ENCODE measurements at places on chromosomes 4 and X.

DNA sequence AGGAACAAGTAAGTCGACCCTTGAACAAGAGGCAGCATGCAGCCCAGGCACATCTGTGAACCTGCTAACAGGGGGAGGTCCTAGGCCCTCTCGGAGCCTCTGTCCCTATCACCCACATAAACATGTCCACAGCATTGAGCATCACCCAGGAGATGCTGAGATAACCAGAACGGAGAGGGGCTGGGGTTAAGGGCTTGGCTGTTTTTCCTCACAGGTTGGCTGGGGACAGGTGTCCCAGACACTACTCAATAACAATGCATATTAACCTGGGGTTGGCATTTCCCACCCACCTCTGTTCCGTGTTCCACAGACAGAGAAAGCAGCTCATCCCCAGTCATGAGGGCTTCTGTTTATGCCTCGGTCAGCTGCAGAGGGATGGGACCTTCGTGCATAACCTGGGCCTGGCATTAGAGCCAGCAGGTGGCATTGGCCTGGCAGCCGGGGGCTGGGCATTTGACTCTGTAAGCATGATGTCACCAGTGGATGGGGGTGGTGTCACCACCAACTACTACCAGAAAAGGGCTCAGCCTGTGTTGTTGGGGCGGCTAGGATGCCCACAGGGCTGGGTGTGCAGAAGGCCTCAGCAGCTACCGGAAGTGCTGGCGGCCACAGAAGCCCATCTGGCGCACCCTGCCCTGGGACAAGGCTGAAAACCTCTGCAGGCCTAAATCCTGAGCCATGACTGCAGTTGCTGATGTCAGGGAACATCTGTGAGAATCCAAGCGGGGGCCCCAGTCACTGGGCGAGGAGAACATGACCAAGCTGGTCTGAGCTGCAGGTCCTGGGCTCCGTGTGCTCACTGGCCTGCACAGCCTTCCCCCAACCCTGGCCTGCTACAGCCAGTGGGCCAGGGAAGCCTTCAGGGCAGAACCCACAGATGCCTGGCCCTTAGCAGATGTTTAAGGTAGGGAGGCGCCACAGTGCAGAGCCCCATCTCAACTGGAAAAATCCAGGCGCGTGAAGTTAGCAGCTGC lies 351.4 kb downstream of the NR3C2 start:
- no peak for DNase-seq

DNA sequence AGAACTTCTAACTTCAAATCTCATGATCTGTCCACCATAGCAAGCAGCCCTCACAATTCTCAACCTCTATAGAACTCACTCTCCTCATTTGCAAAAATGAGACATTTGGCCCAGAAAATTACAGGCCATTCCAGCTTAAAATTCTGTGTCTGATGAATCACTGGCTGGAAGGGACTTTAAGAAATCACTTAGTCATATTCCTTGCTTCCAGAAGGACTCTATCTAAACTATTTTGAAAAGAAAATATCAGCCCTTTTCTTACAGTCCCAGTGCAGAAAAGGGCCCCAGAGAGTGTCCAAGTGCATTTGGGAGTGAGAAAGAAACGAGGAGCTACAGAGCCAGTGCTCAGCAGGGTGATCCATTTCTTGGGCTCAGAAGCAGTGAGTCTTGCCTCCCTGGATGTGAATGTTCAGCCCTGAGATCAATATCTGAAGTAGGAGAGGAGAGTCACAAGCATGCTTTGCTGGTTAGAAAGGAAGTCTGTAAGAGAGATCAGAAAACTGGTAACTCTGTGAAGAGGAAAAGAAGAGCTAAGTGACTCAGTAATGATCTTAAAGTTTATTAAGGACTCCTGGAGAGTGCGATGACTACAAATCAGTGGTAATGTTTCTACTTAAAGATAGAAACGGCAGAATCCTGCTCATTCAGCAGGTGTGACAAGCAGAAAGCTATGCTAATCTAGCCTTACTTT lies 139.8 kb downstream of the PALLD start:
- no peak for DNase-seq

- DNase-seq: no peak
Measured at GRCh38 chr4:8550691-8551090, 29.5 kb upstream of the GPR78 start.

GRCh38 chr4:133588306-133588705 lies 439.2 kb downstream of the PCDH10 start:
- no peak for DNase-seq

GRCh38 chr4:116413222-116413621 lies 672.2 kb downstream of the TRAM1L1 start:
- no peak for DNase-seq

GRCh38 chrX:78708262-78708661 lies 39.3 kb upstream of the LPAR4 start:
- DNase-seq: no peak

DNA sequence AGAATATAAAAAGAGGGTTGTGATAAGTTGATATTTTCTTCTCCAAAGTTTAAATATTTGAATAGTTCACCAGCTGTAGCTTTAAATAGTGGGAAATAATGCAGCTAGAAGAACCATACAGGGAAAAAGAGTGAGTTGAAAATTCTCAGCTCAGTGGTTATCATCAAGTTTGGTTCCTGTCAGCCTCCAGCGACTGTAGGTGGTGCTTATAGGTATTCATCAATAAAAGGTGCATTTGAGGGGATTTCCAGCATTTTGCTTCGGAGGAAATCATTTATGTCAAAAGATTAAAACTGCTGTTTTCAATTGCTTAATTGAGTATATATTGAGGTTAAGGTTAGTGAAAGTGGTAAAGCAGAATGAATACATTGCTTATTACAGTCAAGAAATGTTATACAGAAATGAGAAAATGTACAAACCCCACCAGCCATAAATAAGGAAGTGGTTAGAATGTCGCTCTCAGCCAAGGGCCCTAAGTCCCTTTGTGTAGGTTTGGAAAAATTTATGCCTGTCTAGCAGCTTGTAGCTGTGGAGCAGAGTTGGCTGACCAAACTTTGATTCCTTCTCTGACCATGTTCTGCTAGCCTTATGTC lies 532.9 kb upstream of the FTHL17 start:
- DNase-seq: no peak

DNA sequence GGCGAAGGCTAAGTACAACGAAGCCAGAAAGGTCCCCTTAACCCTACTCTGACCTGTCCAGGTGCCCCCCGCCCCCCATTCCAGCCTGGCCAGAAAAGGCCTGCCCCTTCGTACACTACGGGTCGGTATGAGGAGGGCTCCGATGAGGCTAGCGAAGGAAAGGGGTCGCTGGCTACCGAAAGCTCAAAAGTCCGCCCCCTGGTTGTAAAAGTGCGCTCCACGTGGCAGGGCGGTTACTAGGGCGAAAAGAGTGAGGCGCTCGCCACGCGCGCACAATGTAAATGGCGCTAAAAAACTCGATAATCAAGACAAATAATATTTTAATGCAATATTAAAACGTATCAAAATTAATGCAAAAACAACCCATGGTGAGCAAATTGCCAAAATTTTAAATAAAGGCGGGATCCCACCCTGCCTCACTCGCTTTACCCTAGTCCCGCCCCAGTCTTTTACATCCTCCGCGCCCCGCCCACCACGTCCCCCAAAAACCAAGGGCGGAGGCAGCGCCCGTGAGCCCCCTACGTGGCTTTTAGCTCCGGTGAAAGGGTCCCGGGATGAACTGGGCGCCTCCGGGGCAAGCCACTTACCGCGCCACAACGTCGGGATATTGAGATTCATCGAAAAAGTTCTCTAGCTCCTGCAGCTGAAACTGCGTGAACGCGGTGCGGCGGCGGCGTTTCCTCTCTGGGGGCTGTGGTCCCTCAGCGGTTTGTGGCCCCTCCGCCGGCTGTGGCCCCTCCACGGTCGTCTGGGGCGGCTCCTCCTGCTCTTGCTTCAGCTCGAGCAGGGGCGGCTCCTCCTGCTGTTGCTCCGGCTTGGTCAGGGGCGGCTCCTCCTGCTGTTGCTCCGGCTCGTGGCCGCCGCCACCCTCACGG lies 929 bp downstream of the ESX1 start:
- DNase-seq: no peak

DNA sequence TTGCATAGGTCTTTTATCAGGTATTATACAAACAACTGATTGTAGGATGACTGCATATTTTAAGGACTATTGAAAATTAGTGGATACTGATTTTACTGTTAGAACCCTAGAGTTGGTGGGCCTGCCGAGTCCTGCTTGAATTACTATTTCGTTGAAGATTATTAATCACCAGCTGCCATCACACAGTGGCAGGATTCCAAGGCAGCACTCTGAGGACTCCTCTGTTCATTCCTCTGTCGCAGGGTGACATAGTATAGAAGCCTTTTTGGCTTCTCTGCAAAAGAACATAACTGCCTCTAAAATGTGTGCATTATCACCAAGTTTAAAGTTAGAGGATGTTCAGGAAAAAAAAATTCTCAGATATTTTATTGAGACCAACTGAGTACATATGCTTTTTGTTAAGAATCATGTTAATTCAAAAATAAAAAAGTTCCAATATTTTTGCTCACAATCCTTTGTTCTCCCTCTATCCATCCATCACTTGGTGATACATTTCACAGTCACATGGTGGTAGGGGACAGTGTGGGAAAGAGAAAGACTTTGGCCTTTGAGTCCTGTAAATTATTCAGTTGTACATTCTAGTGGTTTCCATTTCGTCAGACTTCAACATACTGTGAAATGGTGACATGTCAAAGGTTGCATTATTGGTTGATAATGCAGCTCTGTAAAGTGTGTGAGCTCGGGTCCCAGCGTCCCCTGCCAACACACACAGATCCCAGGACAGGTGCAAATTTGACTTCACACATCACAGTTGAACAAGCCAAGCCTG lies 332.5 kb downstream of the GRID2 start:
- DNase-seq: no peak

DNA sequence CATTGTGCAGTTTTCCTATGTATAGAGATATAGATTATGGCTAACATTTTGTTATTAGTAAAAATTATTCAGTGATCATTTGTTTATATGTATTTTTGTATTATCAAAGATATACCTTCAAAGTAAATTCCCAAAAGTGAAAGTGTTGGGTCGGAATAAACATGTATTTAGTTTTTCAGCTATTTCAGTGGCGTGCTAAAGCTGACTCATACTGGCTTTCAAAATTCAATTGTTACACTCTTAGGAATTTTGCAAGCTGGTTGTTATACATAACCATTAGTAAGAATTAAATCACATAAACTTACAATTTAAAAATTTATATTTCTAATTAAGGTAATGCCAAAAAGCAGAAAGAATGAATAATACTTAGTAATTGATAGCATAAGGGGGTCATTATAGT lies 288.4 kb upstream of the NRK start:
- DNase-seq: no peak

DNA sequence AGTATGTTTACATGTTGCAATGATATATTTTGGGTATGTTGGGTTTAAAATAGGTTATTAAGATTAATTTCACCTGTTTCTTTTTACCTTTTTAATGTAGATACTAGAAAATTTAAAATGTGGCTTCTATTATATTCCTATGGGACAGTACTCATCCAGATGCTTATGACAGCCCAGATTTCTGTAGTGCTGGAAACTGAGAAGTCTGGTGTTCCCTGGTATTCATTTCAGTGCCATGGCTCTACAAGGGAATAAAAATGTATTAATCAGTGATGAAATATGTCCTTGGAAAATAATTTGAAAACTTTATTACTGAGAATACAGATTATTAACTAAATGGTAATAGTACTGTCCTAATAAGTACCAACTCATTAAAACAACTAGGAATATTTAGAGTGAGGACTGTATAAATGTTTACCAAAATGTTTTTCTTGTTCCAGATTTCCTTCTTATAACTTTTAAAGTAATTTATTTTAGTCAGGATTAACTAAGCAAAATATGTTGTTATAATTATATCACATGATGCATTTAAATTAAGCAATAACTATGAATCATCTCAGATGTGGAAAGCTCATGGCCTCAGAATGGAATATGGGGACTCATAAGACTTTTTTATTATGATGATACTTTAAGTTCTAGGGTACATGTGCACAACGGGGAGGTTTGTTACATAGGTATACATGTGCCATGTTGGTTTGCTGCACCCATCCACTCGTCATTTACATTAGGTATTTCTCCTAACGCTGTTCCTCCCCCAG lies 25.3 kb downstream of the ARHGAP24 start:
- no peak for DNase-seq

- DNase-seq: no peak
Measured at GRCh38 chrX:2690856-2691542, at the start of gene CD99. TSS of gene CD99 (plus strand) at chrX:2691295. CDS start at chrX:2691361, 66 bp downstream.

DNA sequence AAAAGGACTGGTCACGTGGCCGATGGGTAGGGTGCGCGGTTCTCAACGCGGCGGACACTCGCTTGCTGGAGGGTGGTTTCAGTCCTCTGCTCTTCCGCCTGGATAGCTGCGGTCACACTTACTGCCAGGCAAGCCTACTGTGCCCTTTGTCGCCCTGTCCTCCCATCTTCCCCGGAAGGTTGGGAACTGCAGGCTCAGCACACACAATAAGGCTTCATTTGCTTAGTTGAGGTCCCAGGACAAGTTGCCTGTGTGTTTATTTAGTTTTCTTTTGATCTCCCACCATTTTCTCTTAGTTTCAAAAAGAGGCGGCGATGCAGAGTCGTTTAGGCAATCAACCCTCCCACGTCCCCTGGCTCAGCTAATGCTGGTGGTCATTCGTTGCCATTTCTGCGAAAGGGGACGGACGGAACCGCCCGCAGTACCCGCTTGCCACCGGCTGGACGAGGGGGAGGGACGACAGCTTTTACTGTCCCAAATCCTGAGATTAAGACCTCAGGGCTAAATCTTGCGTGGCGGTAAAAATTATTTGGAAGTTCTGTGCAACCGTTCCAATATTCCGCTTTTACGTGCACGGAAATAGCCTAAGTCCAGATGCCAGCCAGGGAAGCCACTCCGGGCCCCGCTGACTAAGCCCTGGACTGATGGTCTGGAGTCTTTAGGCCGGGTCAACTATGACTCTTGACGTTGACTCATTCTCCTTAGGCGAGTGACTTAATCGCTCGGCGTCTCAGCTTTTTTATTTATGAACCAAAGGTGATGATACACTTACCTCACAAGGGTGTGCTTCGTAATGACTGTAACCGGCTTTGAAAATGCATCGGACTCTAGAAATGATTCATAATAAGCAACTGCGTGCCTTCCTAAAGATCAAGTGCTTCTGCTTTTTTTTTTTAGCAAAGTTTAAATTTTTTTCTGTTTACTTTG lies 671 bp upstream of the EIF4E start:
- no peak for DNase-seq

- DNase-seq: no peak
Measured at GRCh38 chr4:180900781-180901180, 1342.4 kb upstream of the TENM3 start.

DNA sequence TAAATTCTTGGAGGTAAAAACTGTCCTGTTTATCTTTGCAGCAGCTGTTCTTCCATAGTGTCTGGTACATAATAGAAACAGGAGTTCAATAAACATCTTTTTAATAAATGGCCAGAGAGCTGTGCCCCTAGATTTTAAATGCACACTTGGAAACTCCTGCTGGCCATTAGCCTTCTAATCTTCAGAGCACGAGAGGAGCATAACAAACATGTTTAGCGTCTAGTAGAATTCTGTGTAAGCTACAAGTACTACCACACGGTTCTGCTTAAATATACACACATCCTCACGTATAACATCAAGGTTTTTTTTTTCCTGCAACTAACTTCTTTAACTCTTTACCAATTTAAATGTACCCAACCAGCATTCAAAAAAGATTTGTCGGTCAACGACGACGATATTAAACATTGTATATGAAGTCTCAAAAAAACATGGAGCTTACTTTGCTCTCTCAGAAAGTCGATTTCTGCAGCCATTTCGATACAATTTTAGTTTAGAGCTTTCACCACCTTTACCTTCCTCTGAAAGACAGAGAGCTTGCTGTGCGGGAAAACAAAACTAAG lies 628 bp downstream of the SCLT1 start:
- DNase-seq: no peak

GRCh38 chrX:154398668-154399526 lies 720 bp downstream of the RPL10 start:
- DNase-seq: peak; percentile 19
